ENCODE measurements at places on chromosomes 2 and 18.

GRCh38 chr2:200406379-200406778, 99.9 kb downstream of the SPATS2L start:
- no peak for DNase-seq

GRCh38 chr2:188506843-188507242, 215.2 kb downstream of the GULP1 start:
- no peak for DNase-seq

DNA sequence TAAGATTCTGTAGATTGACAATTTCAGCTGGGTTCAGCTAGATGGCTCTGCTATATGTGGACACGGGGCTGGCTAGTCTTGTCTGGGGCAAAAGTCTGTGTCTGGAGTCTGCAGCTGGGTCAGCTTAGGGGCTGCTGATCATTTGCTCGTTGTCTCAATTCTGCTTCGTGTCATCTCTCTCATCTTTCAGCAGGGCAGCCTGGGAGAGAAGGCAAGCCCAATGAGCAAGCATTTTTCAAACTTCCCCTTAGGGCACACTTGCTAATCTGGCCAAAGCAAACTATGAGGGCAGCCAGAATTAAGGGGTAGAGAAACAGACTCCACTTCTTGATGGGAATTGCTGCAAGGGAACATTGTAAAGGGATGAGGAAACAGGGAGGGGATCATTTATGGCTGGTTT, 462.6 kb downstream of the SLC4A3 start:
- no peak for DNase-seq

DNA sequence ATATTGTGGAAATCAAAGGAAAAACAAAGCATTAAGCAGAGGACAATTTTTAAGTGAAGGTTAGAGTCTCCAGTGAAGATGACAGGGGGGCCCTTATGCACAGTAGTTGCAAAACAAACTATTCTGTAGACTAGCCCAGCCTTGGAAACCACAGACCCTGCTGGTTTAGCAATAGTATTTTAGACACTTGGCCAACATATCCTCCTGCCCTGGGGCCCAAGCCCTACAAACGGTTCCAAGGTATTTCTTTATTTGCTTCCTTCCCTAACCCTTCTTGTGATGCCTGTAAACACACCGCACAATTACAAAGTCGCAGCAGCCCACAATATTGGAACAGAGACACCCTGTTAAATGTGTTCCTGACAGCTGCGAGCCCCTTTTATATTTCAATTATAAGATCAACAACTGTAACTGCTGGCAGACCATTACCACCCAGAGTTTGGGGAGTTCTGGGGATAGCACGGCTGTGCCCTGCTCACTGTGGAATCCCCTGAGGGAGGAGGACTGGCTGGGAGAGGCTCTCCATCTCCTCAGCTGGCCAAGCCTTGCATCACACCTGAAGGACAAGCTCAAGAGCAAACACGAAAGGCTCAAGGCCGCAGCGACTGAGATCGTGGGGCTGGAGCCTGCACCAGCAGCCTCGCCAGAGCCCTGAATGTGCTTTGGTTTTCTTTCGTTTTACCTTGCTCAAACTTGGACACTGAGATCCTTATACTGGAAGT, 282.2 kb upstream of the ATP5MC3 start:
- DNase-seq: peak; percentile 98

GRCh38 chr2:176206682-176207081, 18.2 kb downstream of the HOXD1 start:
- DNase-seq: no peak

Measured in SIG-M5 (cell line).